NCI-H2107 (cell line): ENCODE measurements at places on chromosomes 11 and 22.

- DNase-seq: no peak
These were observed 99.8 kb downstream of the MORC2 start for GRCh38 chr22:30868663-30869385.

DNA sequence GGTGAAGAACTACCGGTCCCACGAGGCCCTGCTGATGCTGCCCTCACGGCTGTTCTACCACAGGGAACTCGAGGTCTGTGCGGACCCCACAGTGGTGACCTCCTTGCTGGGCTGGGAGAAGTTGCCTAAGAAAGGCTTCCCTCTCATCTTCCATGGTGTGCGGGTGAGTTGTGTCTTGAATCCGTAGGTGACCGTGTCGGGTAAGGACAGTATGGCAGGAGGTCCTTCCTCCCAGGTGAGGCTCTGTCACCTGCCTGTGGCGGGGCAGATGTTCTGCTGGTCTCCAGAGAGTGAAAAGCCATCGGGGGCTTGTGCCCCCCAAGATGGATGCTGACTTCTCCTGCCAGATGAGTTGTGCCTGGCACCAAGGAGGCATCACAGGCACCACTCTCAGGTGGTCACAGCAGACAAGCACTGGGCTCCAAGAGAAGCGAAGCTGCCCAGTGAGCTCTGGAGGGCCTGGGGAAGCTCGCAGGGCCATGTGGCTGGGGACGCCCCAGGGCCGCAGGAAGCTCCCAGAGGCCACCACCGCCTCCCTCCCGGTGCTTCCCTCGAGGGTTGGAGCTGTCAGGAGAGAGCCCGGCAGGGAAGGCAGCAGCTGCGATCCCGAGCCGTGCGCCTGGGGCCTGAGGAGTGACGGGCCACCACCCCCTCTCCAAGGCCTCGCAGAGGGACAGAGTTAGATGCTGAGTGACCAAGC, 17.3 kb upstream of the PANX2 start:
- DNase-seq: no peak

GRCh38 chr22:44535362-44536095, 37.5 kb upstream of the RTL6 start:
- no peak for DNase-seq

- DNase-seq: no peak
These were observed 59.8 kb downstream of the TIMP3 start for GRCh38 chr22:32861330-32861729.

DNA sequence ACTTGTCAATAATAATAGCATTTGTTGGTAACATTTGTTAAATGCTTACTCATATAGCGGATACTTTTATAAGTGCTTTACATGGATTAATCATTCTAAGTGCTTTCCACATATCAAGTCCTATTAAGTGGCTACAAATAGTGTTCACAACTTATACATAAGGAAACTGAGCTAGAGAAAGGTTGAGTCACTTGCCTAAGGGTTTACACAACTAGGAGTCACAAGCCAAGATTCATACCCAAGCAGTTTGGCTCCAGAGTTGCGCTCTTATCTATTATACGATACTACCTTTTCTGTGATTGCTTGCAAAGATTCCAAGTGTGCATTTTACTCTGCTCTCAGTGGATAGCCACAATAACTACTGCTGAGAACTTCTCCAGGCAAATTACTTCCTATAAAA, 215.9 kb upstream of the CCDC90B start:
- no peak for DNase-seq
